ENCODE measurements at places on chromosomes 4 and X. TPM values are rescaled to one million over a fixed set of nuclear protein-coding genes. Genes with fewer than 3 reads are reported as not detected.

Gene GNRHR
- polyA plus RNA-seq = not detected

Gene GASK1B
- 38.5 TPM for polyA plus RNA-seq

- DNase-seq = no peak
- H3K4me3 ChIP-seq = no peak overlapping the region
- H3K27ac ChIP-seq = no peak overlapping the region
Measured at GRCh38 chrX:51825436-51825835, 68.0 kb upstream of the MAGED1 start.

Gene KIT
- 0.08 TPM for polyA plus RNA-seq

GRCh38 chr4:151473521-151474097 is 64.6 kb downstream of the FHIP1A start:
- no peak overlapping the region for H3K27ac ChIP-seq
- H3K4me1 ChIP-seq = no peaks in the 10 kb centered on the region
- no peak overlapping the region for H3K4me3 ChIP-seq
- no peaks in the 10 kb centered on the region for H3K27me3 ChIP-seq
- no peaks in the 10 kb centered on the region for H3K36me3 ChIP-seq
- no peak for DNase-seq

GRCh38 chrX:148542481-148543255 is 42.3 kb downstream of the AFF2 start:
- H3K27me3 ChIP-seq = no peaks in the 10 kb centered on the region
- no peaks in the 10 kb centered on the region for H3K36me3 ChIP-seq
- H3K27ac ChIP-seq = no peak overlapping the region
- no peaks in the 10 kb centered on the region for H3K4me1 ChIP-seq

DNA sequence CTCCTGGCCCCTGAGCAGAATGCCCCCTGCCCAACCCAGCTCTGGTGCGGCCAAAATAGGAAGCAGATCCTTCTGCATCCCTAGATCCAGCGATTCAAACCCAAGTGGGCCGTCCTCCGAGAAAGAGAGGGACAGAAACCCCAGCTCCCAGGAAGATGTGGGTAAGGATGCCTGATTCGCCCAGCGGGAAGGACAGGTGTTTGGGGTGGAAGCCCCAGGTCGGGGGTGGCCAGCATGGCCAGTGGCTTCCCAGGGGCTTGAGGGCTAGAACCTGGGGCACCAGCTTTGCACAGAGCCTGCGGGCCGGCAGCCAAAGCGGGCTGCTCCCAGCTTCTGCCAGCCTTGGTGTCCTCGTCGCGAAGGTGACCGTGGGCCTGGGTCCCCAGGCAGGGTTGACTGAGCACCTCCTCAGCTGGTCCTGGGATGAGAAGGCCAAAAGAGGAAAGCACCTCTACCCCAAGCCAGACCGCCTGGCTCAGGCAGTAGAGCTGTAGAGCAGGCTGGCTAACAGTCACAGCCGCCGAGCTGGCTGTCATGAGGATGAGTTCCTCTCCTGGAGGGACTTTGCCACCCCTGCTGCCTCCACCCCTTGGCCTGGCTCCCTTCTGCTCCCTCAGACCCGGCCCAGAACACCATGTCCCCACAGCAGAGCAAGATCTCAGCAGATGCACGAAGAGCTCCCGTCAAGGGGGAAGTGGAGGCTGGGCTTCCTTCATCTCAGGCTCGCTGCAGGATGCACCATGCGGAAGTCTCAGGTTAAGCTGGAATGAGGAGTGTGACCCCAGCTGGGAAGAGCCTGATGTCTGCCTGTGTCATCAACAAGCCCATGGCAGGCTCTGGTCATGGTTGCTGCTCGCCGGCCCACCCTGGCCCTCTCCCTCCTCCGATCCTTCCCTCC is 59.9 kb downstream of the CPZ start:
- H3K27me3 ChIP-seq = no peaks in the 10 kb centered on the region
- H3K36me3 ChIP-seq = no peaks in the 10 kb centered on the region
- no peak for DNase-seq
- no peak overlapping the region for H3K27ac ChIP-seq
- H3K4me1 ChIP-seq = no peaks in the 10 kb centered on the region
- no peak overlapping the region for H3K4me3 ChIP-seq

GRCh38 chr4:7156761-7157488 is 35.4 kb upstream of the SORCS2 start:
- peak; percentile 51 for DNase-seq
- no peaks in the 10 kb centered on the region for H3K36me3 ChIP-seq
- H3K27me3 ChIP-seq = no peaks in the 10 kb centered on the region

DNA sequence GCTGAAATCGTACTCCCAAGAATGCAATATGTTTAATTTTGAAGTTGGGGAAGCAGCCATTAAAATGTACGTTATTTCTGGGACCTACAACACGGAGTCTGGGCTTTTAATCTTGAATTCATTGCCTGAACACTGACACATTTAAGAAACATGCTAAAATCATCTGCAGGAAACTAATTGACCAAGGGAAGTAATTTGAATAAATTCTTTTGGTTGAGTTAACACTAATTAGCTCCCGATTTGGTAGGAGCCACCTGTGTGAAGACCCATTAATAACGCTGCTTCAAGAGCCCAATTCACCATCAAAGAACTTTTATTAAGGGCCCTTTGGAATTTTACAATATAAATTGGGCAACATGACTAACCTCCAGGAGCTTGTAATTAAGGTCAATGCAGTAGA is 309.2 kb downstream of the RAB28 start:
- H3K36me3 ChIP-seq = no peaks in the 10 kb centered on the region
- H3K4me1 ChIP-seq = peaks cover 6% of the 10 kb centered on the region
- no peak overlapping the region for H3K4me3 ChIP-seq
- no peaks in the 10 kb centered on the region for H3K27me3 ChIP-seq
- no peak overlapping the region for H3K27ac ChIP-seq

Gene NKX6-1
- polyA plus RNA-seq = not detected

GRCh38 chr4:2324891-2325290 is 63.0 kb upstream of the MXD4 start:
- H3K36me3 ChIP-seq = no peaks in the 10 kb centered on the region
- no peak for DNase-seq
- H3K27ac ChIP-seq = no peak overlapping the region

Gene WDR17
- polyA plus RNA-seq = 0.23 TPM

Gene VEGFC
- 4.0 TPM for polyA plus RNA-seq

- no peak overlapping the region for H3K27ac ChIP-seq
- no peak for DNase-seq
- no peak overlapping the region for H3K4me3 ChIP-seq
- no peaks in the 10 kb centered on the region for H3K36me3 ChIP-seq
Measured at GRCh38 chr4:80711956-80712355, 318.6 kb upstream of the BMP3 start.

GRCh38 chrX:14801136-14801535 is 71.7 kb downstream of the FANCB start:
- no peaks in the 10 kb centered on the region for H3K27me3 ChIP-seq

GRCh38 chr4:41822325-41822724 is 73.8 kb upstream of the PHOX2B start:
- no peak for DNase-seq
- H3K27me3 ChIP-seq = no peaks in the 10 kb centered on the region
- H3K27ac ChIP-seq = no peak overlapping the region
- H3K4me1 ChIP-seq = no peaks in the 10 kb centered on the region
- no peaks in the 10 kb centered on the region for H3K36me3 ChIP-seq
- no peak overlapping the region for H3K4me3 ChIP-seq

- no peak overlapping the region for H3K27ac ChIP-seq
- H3K4me3 ChIP-seq = peak overlapping the region; percentile 27
- no peaks in the 10 kb centered on the region for H3K36me3 ChIP-seq
Measured at GRCh38 chr4:76087007-76087769, 12.7 kb downstream of the ART3 start.

- no peaks in the 10 kb centered on the region for H3K27me3 ChIP-seq
- no peaks in the 10 kb centered on the region for H3K36me3 ChIP-seq
- H3K27ac ChIP-seq = no peak overlapping the region
- no peak overlapping the region for H3K4me3 ChIP-seq
- no peak for DNase-seq
Measured at GRCh38 chr4:141330616-141331015, 109.9 kb downstream of the ZNF330 start.

GRCh38 chr4:142155347-142155746 is 519.0 kb downstream of the IL15 start:
- no peaks in the 10 kb centered on the region for H3K4me1 ChIP-seq
- H3K27ac ChIP-seq = peak overlapping the region; percentile 50
- no peak overlapping the region for H3K4me3 ChIP-seq
- no peak for DNase-seq

Gene FRAS1
- 0.57 TPM for polyA plus RNA-seq

Data from heart left ventricle (tissue), 16 donors.